Activated CD4-positive, alpha-beta T cell treated with anti-CD3 and anti-CD28 coated beads, Interleukin-2, amount 10 ng/mL, durations not matched to agents 24 days and 14 days (primary cell): ENCODE measurements at places on chromosomes 1 and 21. TPM values are rescaled to one million over a fixed set of nuclear protein-coding genes. Genes with fewer than 3 reads are reported as not detected.

The KRTAP21-2 gene
- not detected in 2 replicates for total RNA-seq

The FAM151A gene
- not detected in 2 replicates for total RNA-seq

The ABCG1 gene
- 10.3 and 11.4 TPM in 2 replicates for total RNA-seq

The NPL gene
- total RNA-seq, result 4.4 and 5.5 TPM in 2 replicates

The TSPAN2 gene
- total RNA-seq, result 0.21 and 0.31 TPM in 2 replicates

The CNIH4 gene
- total RNA-seq, result 77.2 and 78.1 TPM in 2 replicates

The OR2L8 gene
- total RNA-seq, result not detected in 2 replicates

The TPR gene
- 174 and 185 TPM in 2 replicates for total RNA-seq

The CYP4Z1 gene
- not detected in 2 replicates for total RNA-seq

The SPRR2G gene
- not detected in 2 replicates for total RNA-seq

The NLRP3 gene
- 0.14 and 0.16 TPM in 2 replicates for total RNA-seq

- DNase-seq, result no peak
Observed at GRCh38 chr1:175225805-175226129, 33.2 kb upstream of the KIAA0040 start.

GRCh38 chr1:222187566-222188332, 360.2 kb downstream of the HHIPL2 start:
- DNase-seq, result no peak

- DNase-seq, result no peak
Observed at GRCh38 chr1:12287869-12288268, 58.0 kb downstream of the VPS13D start.

DNA sequence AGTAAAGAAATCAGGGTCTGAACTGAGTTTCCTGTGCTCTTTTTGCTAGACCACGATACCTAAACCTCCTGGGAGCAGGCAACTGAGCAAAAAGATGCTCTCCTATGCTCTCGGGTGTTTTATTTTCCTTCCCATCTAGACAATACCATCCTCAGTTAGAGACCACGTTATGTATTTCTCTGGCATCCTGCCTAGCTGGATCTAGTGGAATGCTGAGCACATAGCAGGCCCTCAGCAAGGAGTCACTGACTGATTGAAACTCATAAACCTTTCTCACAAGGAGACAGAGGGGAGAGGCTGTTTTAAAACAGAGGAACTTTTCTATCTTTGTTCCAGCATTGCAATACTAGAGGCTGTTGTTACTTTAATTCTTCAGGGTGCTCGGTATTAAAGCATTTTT, 168.0 kb downstream of the CYYR1 start:
- DNase-seq, result no peak

GRCh38 chr1:89429062-89429461, 65.2 kb downstream of the GBP6 start:
- DNase-seq, result no peak

- DNase-seq, result no peak
Observed at GRCh38 chr1:207605444-207606361, 39.2 kb upstream of the CR1L start.

DNA sequence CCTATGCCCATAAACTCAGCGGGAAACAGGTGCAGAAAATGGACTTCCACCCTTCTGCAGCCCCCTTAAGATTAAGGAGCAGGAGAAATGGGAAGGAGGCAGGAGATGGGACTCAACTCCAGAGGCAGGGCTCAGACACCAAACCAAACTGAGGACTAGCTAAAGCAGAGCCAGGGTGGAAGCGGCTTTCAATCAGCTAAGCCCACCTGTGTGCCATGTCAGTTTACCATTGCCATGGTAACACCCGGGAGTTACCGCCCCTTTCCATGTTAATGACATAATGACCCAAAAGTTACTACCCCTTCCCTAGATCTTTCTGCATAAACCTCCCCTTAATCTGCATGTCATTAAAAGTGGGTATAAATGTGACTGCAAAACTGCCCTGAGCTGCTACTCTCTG, 653.5 kb downstream of the PTPRU start:
- DNase-seq, result no peak

GRCh38 chr21:35738347-35738961, 321.9 kb downstream of the SETD4 start:
- no peak for DNase-seq

DNA sequence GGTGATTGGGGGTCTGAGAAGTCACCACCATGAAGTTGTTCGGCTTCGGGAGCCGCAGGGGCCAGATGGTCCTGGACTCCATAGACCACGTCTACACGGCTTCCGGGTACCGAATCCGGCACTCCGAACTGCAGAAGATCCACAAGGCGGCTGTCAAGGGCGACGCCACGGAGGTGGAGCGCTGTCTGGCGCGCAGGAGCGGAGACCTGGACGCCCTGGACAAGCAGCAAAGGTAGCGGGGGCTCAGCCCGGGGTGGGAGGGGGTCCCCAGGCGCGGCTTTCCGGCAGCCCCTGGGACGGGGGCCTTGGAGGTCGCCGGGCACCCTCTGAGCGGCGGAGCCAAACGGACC, 146.5 kb downstream of the LIPI start:
- DNase-seq, result peak; percentile 43

DNA sequence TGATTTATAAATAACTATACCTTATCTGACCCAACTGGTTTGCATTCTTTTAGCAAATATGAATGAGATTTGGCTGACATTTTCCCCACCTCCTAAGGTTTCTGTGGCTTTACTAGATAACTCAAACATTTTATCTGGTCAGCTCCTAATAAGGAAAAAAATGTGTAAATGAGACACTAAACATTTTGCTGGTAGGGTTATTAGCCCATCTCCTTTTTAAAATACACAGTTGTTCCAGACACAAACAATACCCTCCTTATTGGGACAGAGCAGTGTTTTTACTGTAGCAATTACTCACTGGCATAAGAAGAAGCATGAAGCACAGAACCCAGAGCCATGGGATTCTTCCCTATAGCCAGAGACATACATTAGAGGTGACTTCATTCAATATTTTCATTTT, 53.8 kb upstream of the NUF2 start:
- DNase-seq, result no peak

- DNase-seq, result no peak
Observed at GRCh38 chr1:117250061-117250606, 39.4 kb upstream of the VTCN1 start.

DNA sequence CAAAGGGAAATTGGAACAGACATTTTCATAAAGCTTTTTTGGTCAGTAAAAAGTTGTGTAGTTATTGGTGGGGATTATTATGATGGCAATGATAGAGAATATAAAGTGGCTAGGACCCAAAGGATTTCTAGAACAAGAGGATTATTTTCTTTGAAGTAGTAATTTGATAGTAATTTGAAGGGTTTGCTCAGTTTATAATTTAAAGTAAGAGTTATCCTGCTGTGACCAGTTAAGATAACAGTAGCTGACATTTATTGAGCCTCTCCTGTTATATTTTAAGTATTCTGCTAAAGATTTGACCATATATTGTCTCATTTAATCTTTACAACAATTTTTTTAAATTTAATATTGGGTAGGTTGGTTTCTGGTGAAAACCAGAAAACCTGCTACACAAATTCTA, 14.7 kb downstream of the CAPZA1 start:
- no peak for DNase-seq

DNA sequence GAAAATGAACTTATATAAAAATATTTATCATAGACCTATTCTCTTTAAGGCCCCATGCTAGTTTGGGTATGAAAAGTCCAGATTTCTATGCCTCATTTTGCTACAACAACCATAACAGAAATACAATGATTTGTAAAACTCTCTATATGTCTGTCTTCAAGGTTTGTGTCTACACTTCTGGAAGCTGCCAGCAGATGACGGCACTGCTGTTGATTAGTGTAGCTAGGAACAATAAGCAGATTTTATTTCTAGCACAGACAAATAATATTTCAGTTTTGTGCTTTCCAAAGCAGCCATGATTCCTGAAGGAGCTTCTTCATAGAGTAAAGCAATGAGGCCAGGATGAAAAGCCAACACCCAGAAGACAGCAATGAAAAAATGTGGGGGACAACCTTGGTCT, 779.6 kb upstream of the ADGRL2 start:
- no peak for DNase-seq

- DNase-seq, result peak; percentile 28
Observed at GRCh38 chr1:59601041-59601441, 213.7 kb upstream of the HOOK1 start.

DNA sequence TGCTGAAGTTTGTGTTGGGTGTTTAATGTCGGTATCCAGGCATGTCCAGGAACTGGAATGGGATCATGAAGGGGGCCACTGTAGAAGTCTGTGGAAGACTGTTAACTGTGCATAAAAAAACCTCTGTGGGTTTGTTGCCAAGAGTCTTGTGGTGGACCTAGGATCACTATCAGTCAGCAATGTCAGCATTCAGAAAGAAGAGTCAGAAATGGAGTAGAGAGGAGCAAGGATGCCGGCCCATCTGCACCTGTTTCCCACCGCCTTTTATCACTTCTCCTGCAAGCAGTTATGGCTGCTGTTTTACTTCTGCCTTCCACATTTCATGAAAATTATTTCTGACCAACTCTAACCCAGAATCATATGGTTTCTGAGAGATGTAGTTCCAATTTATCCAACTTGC, 36.7 kb downstream of the CLCA4 start:
- DNase-seq, result peak; percentile 12

DNA sequence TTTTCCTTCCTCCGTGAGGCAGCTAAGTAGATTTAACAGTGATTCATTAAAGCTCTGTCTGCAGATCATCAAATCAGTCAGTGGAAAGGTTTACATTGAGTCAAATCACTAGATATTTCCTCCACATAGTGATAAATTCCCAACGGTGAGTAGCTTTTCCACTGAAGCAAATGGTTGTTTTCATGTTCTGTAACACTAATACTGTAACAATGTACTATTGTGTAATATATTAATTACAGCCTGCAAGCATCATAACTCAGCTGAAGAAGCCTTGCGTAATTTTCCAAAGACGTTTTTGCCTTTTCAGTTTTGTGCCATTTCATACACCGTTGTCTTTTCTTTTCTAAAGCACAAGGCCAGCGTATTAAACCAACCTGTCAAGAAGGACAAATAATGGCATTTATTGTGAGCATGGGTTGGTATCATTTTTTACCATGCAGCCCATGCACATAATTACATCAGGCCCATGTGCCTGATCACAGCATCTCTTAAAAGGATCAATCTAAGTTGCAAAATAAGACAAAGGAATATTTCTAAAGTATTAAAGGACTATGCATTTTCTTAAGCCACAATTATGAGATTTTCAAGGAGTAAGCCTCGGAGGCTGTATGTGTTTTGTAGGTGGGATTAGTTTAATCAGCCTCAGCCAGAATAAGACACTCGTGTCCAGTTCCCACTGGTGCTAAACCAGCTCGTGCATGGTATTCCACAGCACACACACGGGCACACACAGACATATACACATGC, 16.7 kb upstream of the PDE9A start:
- DNase-seq, result no peak

- peak; percentile 66 for DNase-seq
Observed at GRCh38 chr21:38478782-38479181, 19.5 kb downstream of the ERG start.

DNA sequence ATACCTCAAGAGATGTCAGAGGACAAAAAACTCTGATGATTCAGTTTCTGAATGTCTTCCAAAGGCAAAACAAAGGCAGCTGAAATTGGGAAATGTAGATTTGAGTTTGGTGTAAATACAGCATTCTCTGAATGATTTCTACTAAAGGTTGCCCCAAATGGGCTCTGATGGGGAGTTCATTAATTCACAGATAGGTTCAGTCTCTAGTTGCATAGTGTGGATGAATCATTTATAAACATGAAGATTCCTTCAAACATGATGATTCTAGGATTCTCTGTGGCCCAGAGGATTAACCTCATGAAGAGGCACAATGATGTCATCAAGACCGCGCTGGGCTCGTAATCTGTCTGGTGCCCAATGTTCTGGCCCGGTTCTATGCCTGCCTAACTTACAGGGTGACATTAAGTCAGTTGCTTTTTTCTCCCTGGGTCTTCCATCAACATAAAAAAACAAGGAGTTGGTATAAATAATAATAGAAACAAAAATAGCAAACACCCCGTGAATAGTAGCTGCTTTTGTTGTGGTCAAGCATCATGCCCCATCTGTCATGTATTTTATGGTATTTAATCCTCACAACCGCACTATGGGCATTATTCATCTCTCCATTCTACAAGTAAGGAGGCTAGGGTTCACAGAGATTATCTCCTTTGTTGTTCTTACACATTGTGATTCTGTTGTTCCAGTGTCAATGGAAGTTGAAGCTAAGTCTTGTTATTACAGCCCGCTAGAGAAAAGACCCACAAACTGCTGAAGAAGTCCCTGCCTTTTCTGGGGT, 509.6 kb upstream of the USP24 start:
- no peak for DNase-seq

DNA sequence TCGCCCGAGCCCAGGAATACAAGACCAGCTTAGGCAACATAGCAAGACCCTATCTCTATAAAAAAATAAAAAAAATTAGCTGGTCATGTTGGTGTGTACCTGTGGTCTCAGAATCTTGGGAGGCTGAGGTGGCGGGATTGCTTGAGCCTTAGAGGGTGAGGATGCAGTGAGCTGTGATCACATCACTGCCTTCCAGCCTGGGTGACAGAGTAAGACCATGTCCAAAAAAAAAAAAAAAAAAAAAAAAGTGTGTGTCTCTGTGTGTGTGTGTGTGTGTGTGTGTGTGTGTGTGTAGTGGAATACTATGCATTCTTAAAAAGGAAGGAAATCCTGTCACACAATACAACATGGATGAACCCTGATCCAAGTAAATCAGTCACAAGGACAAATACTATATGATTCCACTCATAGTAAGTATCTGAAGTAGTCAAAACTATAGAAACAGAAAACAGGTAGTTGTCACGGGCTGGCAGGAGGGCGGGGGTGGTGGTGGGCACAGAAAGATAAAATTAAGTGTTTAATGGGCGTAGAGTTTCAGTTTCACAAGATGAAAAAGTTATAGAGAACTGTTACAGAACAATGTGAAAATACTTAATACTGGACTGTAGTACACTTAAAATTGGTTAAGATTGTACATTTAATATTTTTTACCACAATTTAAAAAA, 47.8 kb downstream of the SELENOF start:
- peak; percentile 25 for DNase-seq

DNA sequence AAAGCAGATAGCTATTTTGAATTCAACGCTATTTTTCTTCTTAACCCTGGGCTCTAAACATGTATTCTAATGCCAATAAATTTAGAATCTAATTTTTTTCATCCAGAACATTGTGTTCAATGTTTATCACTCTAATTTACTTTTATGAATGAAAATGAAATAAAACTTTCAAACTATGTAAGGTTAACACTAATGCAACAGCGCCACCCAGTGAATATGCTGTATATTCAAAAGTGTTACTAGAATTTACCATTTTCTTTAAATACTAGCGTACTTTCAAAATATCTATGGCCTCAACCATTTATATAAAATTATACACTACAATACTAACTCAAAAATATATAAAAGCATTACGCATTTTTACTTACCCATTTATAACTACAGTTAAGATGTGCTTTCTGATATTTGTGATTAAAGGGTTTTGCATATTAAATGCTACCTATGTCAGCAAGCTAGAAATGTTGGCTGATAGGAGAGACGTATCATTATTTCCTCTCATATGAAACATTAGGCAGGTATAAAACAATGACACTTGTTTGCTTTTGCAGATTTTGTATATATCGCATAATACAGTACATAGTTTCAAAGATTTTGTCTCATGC, 5.9 kb upstream of the NUF2 start:
- peak; percentile 84 for DNase-seq
